ENCODE measurements at places on chromosomes 16 and 17. TPM values are rescaled to one million over a fixed set of nuclear protein-coding genes. Genes with fewer than 3 reads are reported as not detected.

DNA sequence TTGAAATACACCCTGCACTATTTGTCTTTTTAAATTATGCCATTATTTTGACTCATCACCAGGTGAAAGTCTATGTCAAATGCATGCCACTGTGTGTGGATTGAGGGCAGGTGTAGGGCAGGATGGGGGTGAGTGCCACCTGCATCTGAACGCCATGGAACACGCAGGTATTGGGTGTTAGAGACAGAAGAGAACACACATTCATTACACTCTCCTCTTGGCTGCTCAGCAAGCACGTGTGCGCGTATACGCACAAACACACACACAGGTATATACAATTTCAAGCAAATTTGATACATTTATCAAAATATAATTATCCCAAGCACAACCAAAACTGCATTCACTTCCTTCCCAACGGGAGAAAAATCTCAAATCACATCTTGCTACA lies 268.9 kb downstream of the NTN1 start:
- no peak for DNase-seq

DNA sequence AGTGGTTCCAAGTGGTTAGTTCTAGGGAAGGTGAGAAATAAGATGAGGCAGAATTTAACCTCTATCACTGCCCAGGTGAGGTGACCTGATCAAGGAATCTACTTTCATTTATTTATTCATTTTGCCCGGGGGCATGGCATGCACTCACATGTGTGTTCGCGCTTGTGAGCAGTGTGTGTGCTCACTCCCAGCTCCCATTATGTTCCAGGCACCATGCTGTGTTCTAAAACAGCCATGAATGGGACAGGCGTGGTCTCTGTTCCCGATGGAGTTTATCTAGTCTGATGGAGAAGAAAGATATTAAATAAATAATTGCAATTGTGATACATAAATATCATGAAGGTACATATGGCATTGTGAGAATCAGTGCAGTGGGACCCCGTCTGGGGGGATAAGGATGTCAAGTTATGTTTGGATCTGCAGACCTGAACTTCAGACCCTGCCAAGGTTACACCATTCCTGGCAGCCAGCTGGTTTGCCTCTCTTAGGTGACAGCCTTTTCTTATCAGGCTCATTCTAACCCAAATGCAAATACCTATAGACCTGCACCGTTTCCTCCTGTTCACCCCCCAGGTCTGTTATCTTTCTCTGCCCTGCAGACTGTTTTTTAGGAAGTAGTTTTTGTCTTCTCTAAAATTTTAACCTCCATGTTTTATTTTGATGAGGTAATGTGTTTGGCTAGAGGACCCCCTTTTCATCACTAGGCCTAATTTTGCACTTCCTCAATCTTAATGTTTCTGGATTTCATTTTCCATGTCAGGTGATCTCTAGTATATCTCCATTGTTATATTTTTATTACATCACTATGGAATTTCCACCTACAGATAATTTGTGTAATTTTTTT lies 11.8 kb downstream of the CYB5B start:
- no peak for DNase-seq

Gene ASGR2
- not detected for total RNA-seq

Gene SDR42E2
- total RNA-seq: not detected

DNA sequence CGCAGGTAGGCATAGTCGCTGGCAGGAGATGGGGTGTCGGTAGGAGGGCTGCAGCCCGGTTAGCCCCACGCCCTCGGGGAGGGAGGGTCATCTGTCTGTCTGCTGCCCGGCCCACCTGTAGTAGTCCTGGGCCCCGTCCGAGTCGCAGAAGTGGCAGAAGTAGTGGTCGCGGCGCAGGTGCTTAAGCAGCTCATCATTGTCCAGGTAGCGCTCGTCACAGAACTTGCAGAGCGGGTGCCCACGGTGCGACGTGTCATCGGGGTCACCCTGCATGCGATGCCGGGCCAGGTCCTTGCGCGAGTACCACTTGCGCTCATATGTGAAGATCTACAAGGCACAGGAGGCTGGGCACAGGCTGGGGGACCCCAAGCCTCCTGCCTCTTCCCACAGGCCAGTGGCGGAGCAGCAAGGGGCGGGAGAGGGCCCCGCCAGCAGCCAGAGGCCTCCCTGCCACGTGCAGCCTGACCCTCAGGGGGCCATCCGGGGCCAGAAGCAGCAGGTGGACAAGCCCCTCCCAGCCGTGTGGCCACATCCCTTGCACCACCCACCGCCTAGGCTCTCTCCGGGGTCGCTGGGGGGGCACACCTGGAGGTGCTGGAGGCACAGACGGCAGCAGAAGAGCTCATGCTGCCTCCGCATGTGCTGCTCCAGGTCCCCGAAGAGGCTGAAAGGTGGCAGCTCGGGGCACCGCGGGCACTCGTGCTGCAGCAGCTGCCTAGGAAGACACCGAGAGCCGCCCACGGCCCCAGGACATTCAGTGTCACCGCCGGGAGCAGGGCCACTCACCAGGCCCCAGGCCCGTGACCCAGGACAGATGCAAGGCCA lies 7.0 kb downstream of the ZNF598 start:
- DNase-seq: no peak

GRCh38 chr17:80122026-80122575 lies 20.7 kb downstream of the GAA start:
- DNase-seq: no peak

Gene PMP22
- total RNA-seq: 70.9 TPM

DNA sequence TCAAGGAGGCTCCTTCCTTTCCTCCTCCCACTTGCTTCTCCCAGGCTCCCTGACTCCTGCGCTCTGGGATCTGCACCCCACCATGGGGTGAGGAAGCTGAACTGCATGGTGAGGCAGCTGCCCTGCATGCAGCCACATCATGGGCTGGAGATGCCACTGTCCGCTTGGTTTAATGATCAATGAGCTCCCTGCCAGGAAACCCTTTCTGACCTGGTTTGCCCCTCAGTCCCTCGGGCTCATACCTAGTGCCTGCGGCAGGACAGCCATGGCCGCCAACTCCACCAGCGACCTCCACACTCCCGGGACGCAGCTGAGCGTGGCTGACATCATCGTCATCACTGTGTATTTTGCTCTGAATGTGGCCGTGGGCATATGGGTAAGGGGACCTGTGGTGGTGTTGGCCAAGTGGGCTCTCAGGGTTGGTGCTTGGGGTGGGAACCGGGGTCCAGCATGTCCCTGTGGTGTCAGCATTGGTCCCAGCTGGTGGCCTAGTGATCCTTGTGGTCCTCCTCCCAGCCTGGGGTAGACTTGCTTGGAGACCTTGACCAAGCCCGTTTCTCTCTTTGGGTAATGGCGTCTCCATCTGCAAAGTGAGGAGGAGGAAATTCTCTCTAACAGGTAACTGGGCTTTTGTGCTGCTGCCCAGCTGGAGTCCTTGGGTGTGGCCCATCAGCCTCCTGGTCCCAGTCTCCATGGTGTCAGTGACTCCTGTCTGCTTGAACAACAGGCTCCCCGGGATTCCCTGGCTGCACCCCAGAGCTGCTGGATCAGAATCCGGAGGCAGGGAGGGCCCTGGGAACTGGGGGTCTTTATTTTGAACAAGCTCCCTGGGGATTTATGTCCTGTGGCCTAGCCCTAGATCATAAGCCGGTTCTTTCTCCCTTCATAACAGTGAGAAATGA lies at the start of gene SLC5A10:
Gene SLC5A10 (plus strand): TSS at position 225 of the 902 bp plus-strand sequence. CDS start 41 bp downstream, at position 266.
- no peak for DNase-seq

GRCh38 chr17:83047182-83047478 lies 32.3 kb upstream of the METRNL start:
- DNase-seq: no peak

- no peak for DNase-seq
Measured at GRCh38 chr17:38590988-38591758, 14.6 kb downstream of the SRCIN1 start.

DNA sequence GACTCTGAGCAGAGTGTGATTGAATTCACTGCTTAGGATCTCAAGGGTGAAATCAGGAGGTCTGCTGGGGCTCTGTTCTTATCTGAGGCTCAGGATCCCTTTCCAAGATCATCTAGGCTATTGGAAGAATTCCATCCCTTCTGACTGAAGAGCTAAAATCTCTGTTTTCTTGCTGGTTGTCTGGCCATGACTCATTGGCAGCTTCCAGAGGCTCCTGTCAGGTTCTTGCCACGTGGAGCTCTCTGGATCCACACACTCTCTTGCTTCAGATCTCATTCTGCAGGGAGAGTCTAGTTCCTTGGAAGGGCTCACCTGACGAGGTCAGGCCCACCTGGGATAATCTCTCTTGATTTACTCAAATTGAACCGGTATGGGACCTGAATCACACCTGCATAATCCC lies 930.7 kb downstream of the CDH8 start:
- no peak for DNase-seq

DNA sequence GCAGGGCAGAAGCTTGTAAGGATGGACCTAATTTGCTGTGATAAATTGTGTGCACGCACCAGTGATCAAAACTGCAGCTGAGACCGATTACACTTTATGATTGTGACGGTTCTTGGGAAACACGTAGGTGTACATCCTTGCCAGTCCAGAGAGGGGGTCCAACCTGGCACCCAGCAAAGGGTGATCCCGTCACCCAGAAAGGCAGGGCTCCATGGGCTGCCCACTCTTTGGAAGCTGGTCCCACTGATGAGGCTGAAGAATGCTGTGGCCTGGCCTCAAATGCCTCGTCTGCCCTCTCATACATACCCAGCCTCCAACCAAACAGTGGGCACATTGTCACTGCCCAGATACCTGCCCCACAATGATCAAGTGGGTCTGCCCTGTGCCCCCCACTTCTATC lies 132.0 kb downstream of the C16orf78 start:
- DNase-seq: no peak

DNA sequence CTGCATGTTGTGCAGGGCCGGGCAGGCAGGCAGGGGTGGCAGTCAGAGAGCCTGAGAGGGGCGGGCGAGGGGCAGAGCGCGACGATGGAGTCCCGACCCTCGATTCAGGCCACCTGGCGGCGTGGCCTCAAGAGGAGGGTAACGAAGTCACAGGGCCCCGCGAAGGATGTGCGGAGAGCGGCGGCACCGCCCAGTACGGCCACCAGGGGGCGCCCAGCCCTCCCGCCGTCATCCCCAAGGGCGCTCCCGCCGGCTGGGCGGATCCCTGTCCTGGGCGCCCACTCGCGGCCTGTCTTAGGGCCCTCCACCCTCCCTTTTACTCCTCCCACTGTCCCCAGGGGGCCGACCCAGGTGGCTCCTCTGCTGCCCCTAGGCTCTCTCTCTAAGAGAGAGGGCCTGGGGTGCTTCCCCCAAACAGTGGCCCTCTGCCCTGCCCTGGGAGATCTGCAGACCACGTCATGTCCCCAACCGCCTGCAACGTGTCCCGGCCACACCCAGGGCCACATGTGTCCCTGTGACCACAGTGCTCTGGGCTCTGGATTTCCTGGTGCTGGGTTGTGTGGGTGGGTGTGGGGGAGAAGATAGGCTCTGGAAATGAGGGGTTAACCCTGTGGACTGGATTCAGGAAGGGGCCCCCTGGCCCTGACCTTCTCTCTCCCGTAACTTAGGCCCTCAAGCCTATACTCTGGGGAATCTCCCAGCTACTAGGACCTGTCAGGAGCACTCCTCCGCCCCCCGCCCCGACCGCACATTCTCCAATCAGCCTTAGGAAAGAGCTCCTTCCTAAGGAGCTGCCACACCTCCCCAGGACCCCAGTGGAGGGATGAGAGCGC lies 5.9 kb downstream of the DPEP2 start:
- DNase-seq: peak; percentile 86

GRCh38 chr17:17403899-17404576 lies 72.8 kb upstream of the MED9 start:
- DNase-seq: peak; percentile 45

Gene TNFRSF17
- total RNA-seq: 6.0 TPM

GRCh38 chr17:50855708-50856330 lies 10.3 kb downstream of the TOB1 start:
- DNase-seq: no peak

GRCh38 chr17:8175795-8176196 lies 384 bp downstream of the TMEM107 start:
- DNase-seq: peak; percentile 41

DNA sequence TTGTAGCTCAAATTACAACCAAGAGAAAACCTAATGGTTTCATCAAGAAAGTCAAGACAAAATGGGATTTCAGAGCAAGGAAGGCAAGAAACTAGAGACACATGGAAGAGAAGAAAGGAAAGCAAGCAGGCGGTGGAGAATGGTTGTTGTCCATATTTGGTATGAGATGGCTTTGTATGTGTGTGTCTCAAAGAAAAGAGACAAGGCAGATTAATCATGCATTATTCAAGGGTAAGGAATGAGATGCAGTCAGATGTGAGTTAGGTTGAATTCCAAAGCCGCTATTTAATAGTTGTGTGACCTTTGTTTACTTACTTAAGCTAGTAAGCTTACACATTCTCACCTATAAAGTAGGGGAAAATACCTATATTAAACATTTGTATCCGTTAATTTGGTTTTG lies 1029.6 kb downstream of the CDH11 start:
- DNase-seq: no peak

- no peak for DNase-seq
Measured at GRCh38 chr16:12390644-12391043, 413.0 kb downstream of the CPPED1 start.

Gene SLC4A1
- total RNA-seq: not detected

Measured in transverse colon (tissue), 4 donors.